ENCODE measurements at places on chromosomes 6 and 20.
A peak's percentile ranks its signal among the peaks of the same experiment; 100 is the strongest.

DNA sequence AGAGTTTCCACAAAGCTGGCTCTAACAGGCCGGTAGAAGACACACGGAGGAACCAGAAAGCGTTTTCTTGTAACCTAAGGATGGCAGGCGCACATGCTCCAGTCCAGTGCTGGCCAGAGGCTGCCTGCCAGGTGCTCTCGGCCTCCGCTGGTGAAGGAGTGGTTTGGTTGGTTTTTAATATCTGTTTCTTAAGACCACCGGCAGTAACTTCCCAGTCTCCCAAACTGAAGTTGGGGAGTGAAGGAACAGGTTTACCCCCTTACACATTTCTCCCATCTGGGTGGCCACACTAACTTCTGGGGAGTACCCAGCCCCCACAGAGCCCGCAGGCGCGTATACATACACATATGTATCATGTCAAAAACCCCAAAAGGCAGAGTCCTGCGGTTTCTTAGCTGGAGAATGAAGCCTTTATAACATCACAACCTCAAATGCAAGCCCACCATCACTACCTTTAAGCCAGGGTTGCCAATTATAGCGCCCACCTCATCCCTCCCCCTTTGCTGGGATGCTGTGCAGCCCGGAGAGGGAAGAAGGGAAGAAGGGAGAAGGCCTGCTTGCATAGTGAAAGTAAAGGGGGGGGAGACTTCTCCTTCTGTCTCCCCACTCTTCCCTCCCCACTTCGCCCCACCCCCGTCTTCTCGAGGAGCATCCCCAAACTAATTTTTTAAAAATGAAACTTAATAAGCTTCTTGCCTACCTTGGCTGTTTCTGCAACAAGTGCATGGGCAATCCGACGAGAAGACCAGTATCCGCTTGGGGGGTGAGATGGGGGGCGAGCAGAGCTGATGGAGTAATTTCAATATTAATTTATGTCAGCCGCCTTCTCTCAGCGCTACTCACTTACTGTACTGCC, 1.0 kb downstream of the TRERF1 start:
- no peak for DNase-seq

DNA sequence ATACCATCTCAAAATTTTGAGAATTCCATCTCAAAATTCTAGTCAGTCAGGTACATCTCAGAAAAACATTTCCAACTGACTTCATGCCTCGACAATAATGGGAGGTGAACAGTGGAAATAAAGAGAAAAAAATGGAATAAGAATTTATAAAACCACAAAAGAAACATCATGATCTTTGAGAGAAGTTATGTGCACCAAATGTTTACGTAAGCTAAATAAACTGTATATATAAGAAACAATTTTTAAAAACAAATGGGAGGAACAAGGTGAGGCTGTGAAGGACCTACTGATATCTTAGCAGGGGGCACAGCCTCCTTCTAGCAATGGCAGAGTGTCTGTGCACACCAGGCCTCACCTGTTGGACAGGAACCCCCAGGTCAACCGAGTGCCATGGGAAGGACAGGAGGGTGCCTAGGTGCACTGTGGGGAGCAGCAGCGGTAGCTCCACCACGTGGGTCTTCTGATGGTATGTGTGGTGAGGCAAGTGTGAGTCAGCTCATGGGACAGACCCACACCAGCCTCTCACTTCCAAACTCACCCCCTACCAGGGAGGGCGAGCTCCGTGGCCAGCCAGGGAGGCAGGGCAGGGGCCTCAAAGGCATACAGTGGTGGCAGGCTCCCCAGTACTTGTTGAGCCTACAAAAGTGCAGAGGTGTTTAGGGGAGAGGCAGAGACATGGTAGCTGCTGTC, 23.2 kb downstream of the DIDO1 start:
- DNase-seq = peak; percentile 83

DNA sequence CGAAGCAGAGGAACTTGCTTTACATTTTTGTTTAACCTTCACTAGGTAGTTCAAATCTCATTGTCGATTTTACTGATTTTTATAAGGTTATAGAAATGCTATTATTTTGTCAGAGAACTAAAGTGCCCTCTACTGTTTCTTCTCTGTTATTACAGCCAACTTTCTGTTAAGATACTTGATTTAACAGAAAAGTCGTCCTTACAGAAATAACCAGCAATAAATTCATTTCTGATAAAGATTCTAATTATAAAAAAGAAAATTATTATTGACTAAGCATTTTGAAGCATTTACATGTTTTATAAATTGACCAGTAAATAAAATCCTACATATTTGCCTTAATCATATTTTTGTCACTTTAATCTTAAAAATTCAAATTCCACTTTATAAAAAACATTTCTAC, 60.8 kb downstream of the OGFRL1 start:
- peak; percentile 62 for DNase-seq

DNA sequence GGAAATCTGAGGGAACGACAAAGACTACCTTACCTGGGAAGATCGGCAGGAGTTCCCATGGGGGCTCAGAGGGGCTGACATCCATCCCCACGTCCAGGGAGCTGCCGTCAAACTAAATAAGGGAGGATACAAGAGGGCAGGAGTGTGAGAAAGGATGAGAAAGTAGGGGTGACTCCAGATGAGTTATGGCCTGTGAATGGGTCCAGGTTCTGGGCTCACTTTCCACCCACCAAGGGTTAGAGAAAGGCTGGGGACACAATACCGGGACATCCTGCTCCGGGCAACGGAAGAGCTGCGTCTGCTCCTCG, 683 bp downstream of the ATF6B start:
- no peak for DNase-seq
